ENCODE measurements at places on chromosomes 3 and 15.

GRCh38 chr3:164452707-164453106 lies 625.6 kb downstream of the SI start:
- no peak for DNase-seq

DNA sequence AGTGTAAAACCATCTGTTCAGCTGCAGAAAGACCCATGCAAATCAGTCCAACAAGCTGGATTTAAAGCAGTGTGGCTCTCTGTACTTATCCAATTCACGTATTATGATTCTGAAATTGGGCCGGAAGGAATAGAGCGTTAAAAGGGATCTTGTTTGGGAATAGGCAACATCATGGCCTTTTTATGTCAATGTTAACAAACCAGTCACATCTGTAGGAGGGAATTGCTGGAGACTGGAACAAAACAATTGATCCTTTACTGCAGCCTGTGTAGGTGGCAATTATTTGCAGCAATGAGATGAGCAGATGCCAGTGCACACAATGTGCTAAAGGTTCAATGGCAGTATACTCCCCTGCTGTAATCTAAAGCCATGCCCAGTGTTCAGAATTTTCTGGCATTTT lies 887.4 kb upstream of the ROBO1 start:
- no peak for DNase-seq

GRCh38 chr3:16838561-16838960 lies 46.2 kb upstream of the PLCL2 start:
- DNase-seq: no peak

- no peak for DNase-seq
These were observed 19.7 kb downstream of the PLSCR2 start for GRCh38 chr3:146449613-146450012.

DNA sequence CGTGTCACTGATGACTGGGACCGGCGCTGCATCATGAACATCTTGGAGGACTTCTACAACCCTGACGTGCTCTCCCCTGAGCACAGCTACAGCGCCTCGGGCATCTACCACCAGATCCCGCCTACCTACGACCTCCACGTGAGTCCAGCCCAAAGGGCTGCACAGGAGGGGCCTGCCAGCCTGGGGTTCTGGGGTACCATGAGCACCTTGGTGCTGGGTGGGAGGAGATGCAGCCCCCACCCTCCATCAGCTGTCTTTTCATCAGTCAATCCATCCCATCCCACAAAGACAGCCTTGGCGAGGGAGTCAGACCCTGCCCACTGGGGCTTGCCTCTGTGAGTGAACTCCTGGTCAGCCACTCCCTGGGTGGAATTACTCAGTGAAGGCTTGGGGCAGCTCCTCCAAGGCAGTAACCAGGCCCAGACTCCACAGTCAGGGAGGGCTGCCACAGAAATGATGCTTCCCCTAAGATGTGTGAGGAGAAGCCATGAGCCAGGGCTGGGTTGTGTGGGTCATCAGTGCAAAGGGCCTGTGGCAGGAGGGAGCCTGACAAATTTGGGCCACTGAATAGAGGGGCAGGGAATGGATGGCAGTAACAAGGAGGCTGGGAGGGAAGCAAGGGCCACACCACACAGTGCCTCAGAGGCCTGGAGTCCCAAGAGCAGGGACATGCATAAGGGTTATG lies 47.9 kb downstream of the SEMA3G start:
- DNase-seq: no peak

GRCh38 chr3:56917361-56918110 lies 115.8 kb upstream of the ARHGEF3 start:
- DNase-seq: no peak

Data from activated T-helper 1 cell treated with anti-CD3 and anti-CD28 coated beads, Interleukin-2, amount 50 U/mL, for 16 hours (primary cell).